ENCODE measurements at places on chromosomes 1 and 21. TPM values are rescaled to one million over a fixed set of nuclear protein-coding genes. Genes with fewer than 3 reads are reported as not detected.

PEF1 gene
- total RNA-seq: 85.7 TPM

WDR4 gene
- 8.4 TPM for total RNA-seq

VWA1 gene
- total RNA-seq: 9.6 TPM

CASQ2 gene
- total RNA-seq: not detected

RGS16 gene
- total RNA-seq: 0.66 TPM

ADPRS gene
- total RNA-seq: 27.6 TPM

Measured in smooth muscle cell of trachea (primary cell).